ENCODE measurements at places on chromosomes 2 and 18. TPM values are rescaled to one million over a fixed set of nuclear protein-coding genes. Genes with fewer than 3 reads are reported as not detected.

DNA sequence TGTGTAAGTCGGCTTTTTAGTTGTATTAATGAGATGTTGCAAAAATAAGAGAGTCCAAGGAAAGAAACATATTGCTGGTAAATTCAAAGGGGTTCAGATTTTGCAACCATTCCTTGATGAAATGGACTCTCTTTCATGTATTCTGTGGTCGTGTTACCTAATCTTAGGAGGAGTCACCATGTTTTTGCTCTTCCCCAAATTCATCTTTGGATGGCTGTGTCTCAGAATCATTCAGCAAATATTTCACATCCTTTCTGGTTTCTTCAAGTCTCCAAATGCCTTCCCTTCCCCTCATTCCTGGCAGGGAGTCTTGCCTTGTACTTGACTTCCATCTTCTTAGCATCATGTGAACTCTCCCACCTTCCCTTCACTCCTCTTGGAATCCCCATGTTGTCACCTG lies 66.1 kb downstream of the PTPRM start:
- DNase-seq: no peak

DNA sequence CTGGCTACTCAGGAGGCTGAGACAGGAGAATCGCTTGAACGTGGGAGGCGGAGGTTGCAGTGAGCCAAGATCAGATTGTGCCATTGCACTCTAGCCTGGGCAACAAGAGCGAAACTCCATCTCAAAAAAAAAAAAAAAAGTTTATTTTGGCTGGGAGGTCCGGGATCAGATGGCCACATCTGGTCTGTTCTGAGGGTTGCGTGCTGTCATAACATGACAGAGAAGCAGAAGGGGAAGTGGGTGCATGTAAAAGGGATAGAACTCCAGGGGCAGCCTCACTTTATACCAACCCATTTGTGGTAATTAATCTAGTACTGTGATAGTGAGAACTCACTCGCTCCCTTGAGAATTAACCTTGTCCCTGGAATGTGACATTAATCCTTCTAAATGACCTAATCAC lies 101.2 kb downstream of the PTPN4 start:
- no peak for DNase-seq

GRCh38 chr2:144886862-144887261 lies 366.9 kb upstream of the ZEB2 start:
- DNase-seq: no peak

GRCh38 chr2:2640371-2640770 lies 309.3 kb upstream of the MYT1L start:
- no peak for DNase-seq

DNA sequence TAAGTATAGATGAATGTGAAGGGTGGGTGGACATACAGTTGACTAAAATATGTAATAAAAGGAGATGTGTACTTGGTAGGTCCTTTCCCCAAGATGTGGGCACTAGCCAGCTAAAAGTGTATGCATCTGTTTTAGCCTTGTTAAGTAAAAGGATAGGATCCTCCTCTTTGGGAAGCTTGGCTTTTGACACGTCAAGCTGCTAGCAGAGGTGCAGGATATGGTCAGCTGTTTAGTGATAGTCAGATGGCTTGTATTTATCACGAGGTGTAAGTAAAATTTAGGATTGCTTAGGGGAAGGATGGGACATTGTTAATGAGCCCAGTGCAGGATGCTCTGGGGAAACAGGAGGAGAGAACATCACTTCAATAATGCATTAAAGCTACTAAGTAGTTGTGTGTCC lies 1.5 kb downstream of the MFSD6 start:
- DNase-seq: no peak

GRCh38 chr2:70087702-70088597 lies 673 bp downstream of the PCBP1 start:
- peak; percentile 51 for DNase-seq

- DNase-seq: peak; percentile 53
These were observed 29.8 kb upstream of the TAF1B start for GRCh38 chr2:9813312-9814128.

DNA sequence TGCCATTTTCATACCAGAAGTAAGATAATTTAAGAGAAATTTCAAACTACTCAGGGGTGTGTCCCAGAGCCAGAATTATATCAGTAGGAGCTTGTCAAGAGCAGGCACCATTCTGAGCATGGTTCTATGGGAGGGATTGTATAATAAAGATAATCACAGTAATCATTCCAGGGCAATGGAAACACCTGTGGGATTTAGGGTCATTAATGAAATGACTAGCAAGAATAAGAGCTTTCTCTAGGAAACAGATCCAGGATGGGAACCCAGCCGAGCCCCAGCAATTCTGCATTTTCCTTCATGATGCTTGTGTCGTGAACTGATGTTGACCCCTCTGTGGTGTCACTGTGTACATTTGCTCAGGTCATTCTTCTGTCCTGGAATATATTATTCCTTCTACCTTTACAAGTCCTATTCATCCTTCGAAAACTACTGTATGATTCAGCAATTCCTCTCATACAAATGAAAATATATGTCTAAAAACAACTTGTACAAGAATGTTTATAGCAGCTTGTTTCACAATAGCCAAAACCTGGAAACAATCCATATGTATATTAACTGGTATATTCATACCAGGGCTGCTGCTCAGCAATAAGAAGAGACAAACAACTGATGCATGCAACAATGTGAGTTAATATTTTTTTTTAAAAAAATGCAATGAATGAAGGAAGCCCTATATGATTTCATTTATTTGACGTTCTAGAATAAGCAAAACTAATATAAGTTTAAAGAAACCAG lies 687.8 kb upstream of the KLHL29 start:
- DNase-seq: no peak

GRCh38 chr2:30336084-30336483 lies 104.8 kb downstream of the LBH start:
- no peak for DNase-seq

Gene DSC1
- 0.04 TPM for polyA plus RNA-seq

Gene PUS10
- 17.8 TPM for polyA plus RNA-seq
